ENCODE measurements at places on chromosomes 13 and 19.

- DNase-seq, result no peak
Measured at GRCh38 chr19:17951157-17951989, 15.5 kb upstream of the KCNN1 start.

GRCh38 chr13:41603917-41604316 lies 146.6 kb downstream of the RGCC start:
- peak; percentile 59 for DNase-seq

DNA sequence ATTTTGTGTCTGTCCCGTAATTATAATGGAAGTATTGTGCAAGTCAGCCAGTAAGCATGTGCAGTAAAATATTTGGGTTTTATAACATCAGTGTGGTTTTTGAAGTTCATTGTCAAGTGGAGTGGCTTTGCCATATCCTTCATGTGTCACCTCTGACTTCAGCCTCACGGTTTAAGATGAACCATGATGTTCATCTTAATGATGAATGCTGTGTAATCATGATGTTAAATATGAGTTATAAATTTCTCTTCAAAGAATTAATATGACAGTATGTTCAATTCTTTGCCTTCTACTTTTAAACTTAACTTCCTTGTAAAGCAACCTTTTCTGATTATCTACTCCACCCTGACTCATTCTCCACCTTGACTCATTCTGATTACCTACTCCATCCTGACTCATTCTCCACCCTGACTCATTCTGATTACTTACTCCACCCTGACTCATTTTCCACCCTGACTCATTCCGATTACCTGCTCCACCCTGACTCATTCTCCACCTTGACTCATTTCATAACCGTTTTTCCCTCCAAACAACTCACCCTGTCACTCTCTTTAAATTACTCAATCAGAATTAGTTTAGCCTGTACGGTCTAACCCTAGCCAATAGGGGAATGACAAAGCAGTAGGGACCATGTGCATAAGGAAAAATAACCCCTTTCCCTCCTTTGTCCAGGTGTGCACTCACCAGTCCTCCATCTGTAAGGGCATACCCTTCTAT lies 50.3 kb upstream of the ANKRD10 start:
- DNase-seq, result peak; percentile 79

- no peak for DNase-seq
Measured at GRCh38 chr13:97875218-97875617, 78.3 kb upstream of the IPO5 start.

DNA sequence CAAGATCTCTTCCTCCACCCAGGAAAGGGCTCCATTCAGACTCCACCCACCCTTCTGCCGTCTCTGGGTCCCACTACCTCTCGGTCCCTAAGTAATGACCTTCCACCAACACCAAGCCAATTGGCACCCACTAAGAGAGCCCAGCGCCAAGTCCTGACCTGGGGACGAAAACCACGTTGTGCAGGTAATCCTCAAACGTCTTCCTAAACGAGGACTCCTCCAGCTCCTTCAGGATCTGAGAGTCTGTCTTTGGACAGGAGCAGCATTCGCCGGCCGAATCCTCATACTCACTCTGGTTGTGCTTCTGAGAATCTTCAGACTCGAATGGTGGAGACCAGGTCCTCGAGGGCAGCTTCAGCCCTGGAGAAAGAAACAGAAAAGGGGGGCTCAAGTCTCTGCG lies 83.1 kb downstream of the ZNF557 start:
- no peak for DNase-seq

DNA sequence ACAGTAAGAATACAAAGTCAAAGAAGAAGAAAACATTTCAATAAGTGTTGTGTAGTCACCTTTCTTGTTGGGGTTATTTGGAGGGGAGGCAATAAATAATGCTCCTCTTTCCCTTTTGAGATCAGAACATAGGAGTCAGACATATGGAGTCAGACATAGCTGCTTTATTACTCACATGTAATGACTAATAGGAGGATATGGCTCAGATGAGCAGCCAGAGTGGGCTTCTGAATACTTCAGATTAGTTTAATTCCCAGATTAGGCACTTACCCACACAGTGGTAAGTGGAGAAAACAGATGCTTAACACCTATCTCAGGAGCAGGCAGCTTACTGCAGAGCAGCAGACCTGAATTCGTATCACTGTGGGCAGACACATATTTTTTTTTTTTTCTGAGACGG lies 31.7 kb upstream of the C1QTNF9B start:
- DNase-seq, result peak; percentile 93

GRCh38 chr19:50696094-50696483 lies 23.5 kb downstream of the SHANK1 start:
- no peak for DNase-seq

DNA sequence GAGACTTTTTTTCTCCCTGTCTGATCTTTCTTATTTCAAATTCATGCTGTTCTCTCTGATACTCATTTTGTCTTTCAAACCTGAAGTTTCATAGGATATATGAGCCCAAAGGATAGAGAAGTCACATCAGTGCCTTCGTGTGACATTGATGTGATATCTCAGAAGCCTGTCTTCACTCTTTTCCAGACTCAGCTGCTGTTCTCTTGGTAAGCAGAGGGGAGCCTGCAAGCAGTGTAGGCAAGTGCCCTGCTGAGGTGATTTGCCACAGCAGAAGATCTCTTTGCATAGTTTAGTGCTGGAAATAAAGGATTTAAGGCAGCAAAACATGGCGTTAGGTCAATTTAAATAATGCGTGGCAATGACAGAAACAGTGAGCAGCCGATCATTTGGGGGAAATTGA lies 346.7 kb downstream of the ITGBL1 start:
- DNase-seq, result no peak

DNA sequence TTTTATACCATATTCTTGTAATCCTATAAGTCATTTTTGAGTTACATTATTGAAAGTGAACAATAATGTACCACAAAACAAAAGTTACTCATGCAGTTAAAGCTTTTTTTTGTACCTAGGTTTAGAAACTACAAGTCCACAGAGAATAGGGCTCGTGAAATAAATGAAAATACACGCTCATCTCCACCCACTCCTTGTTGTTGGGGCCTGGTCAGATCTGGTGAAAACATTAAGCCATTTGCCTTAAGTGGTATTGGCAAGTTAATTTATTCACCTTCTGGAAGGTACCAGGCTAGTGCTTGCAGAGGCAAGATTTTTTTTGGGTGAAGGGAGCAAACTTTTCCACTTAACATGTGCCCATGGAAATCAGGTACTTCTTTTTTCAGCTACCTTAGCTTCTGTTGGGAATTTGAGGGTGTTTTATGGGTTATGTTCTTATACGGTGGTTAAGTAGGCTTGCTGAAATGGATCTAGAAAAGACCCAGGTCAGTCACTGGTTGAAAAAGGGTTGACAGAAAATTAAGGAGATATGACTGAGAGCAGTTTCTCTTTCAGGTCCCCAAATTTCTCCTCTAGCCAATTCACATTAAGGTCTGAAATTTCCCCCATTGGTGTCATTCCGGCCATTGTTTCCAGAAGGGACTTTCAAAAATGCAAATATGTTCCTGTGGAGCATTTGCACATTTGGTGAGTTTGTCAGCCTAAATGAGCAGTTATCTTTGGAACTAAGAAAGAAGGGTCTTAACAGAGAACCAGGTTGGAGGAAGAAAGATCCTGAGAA lies 143.3 kb downstream of the KCNRG start:
- DNase-seq, result no peak

DNA sequence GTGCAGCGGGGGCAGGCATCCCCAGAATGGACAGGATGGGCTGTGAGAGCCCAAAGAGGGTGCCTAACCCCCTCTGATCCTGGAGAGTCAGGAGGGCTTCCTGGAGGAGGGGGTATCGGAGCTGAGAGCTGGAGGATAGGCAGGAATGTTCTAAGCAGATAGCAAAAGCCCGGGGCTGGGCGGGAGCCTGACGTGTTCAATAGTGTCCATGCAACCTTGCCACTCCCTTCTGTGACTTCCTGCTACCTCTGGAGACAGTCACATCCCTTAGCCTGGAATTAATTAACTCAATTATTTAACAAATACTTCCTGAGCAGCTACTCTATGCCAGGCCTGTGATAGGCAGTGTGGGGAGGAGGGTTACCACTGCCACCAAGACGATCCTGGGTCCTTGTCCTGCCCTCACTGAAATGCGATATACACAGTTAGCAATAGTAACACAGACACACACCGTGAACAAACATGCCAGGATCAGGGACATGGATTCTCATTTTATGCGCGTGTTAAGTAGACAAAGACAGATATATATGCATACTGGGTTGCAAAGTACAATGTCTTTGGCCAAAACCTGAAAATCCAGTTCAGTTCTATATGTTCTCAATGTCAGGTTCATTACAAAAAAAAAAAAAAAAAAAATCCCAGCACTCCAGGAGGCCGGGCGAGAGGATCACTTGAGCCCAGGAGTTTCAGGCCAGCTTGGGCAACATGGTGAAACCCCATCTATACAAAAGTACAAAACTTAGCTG lies 10.7 kb downstream of the AP2S1 start:
- no peak for DNase-seq

DNA sequence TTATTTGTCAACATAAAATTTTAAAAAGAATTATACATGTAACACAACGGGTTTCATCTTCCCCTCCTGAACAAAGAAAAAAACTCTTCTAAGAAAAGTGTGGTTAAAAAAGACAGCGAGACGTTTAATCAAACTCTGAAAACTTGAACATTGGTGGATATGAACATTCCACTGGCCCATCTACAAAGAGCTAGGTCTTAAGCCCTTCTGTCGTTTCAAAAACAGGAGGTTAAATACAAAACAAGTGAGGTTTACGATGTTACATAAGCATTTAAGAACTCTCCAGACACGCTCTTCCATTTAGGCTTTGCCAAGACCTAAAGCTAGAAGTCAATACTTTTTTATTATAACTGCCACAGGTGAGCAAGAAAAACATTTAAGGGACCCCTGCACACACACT lies 9.4 kb upstream of the DOCK9 start:
- no peak for DNase-seq
